ENCODE measurements at places on chromosomes 6 and 20.

GRCh38 chr20:10626896-10627295 is 46.9 kb downstream of the JAG1 start:
- no peak for DNase-seq

DNA sequence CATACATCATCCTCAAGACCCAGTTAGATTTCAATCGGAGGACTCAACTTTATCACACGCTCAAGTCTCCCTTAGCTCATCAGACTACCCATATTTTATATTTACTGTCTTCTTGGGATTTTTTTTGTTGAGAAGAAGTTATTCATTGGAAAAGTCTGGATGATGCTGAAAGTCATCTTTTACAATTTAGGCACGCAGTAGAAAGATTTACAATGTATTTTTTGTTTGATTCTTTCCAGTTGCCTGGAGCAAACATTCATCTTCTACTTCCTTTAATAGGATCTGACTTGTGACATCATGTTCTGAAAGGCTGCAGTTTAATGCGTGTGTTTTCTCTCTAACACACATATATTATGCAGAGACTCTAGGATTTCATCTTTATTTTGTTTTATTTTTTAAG is 235.7 kb downstream of the DOK5 start:
- no peak for DNase-seq

- DNase-seq: no peak
Observed at GRCh38 chr6:55853008-55854001, 22.1 kb downstream of the BMP5 start.

- DNase-seq: no peak
Observed at GRCh38 chr6:104402572-104402971, 457.1 kb downstream of the HACE1 start.

DNA sequence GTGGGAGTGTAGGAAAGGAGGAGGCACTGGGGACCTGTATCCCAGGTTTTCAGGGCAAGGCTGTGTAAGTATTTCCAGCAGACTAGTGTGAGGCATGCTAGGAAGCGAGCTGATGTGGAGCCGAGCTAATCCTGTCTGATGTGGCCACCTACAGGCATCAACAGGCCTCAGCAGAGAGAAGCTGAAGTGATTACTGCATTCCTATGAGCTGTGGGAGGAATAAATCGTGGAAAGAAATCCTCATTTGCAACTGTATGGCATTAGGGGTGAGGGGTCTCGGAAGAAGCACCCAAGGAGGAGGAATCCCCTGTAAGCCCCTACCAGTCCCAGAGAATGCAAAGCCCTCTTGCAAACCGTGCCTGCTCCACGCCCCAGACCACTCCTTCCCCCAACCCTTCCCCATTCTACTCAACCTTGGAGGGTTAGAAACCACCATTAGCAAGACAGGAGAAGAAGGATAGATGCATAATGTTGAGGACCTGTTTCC is 41.6 kb downstream of the C6orf15 start:
- no peak for DNase-seq

DNA sequence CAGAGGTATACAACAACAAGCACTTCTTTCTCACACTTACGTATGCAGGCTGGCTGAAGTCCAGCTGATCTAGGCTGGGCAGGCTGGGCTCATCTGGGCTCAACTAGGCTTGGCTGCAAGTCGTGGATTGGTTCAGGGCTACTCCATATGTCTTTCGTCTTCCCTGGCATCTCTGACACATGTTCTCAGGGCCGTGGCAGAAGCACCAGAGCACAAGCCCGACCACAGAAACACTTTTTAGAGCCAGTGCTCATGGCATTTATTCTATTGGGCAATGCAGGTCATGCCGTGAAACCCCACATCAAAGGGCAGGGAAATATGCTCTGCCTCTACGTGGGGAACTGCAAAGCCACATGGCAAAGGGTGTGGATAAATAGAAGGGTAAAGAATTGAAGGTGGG is 93.8 kb downstream of the RIN2 start:
- DNase-seq: no peak

GRCh38 chr20:9072861-9073500 is 4.1 kb downstream of the PLCB4 start:
- DNase-seq: no peak
